ENCODE measurements at places on chromosomes 12 and 14.

GRCh38 chr12:48651681-48652080 is 30.4 kb downstream of the KANSL2 start:
- DNase-seq, result no peak

- peak; percentile 71 for DNase-seq
Observed at GRCh38 chr14:68788996-68789820, 3.7 kb downstream of the ZFP36L1 start.

DNA sequence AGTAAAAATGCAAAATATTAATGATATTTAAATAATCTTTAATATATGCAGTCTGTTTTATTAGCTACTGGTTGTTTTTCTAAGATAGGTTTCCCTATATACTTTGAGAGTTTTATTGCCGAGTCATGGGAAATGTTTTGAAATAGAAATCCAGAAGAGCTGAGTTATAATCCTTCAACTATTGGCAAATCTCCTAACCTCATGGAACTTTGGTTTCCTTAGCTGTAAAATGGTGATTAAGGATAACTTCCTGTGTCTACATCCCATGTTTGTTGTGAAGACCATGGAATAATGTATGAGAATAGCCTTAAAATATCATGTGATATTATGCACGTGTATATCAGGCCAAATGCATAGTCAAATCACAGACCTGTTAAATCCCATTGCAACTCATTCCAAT is 51.0 kb downstream of the UNC79 start:
- peak; percentile 7 for DNase-seq

DNA sequence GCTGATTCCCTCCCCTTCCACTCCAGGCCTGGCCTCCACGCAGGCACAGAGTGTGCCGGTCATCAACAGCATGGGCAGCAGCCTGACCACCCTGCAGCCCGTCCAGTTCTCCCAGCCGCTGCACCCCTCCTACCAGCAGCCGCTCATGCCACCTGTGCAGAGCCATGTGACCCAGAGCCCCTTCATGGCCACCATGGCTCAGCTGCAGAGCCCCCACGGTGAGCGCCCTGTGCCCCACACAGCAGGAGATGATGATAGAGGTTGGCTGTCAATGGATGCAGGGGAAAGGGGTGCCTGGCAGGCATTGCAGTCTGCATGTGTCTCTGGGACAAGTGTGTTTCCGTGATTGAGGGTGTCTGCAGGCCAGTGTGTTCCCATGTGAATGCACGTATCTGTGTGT is 18.8 kb downstream of the C12orf43 start:
- no peak for DNase-seq

DNA sequence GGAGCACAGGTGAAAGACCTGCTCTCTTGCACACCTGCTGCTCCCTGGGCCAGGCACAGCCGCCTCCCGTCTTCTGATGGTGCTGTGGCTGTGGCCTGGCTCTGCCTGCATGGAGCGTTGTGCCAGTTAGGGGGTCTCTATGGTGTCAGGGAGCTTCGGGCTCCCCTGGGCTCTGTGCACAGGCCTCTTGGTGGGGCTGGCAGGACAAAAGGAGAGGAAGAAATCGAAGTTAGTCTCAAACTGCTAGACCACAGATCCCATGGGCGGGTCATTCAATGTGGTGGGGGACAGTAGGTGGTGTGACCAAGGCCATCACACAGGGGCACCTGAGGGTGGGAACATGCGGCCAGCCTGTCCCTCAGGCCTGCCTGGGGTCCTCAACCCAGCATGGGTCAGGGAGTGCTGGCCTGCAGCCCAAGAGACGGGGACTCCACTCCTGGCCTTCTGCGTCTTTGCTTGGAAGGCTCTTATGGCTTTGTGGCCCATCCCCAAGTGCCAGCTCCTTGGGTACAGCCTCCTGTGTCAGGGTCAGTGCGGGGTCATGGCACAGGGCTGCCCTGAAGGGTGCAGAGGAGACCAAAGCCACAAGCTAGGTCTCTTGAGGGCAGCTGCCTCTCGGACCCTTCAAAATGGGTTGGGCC is 84.1 kb downstream of the KIF26A start:
- no peak for DNase-seq

GRCh38 chr12:124766727-124767065 is 97.0 kb downstream of the SCARB1 start:
- no peak for DNase-seq

- DNase-seq, result no peak
Observed at GRCh38 chr14:22845821-22846625, 9.6 kb downstream of the MMP14 start.

DNA sequence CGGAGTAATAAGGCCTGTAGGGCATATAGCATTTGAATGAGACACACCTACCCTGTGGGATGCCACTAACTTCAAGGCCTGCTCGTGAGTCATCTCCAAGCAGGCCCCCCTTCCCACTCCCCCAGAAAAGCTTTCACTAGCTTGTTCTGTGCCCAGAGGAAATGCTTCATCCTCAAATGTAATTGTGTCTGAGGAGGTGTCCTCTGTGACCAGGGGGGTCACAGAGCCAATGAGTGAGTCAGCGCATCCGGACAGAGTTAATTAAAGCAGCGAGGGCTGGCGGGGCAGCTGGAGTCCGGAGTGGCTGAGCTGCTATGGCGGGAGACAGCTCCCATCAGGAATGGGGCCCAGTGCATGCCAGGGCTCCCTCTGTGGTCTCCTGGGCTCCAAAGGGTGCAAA is 27.0 kb upstream of the ESRRB start:
- peak; percentile 51 for DNase-seq

- DNase-seq, result no peak
Observed at GRCh38 chr12:114684870-114685273, 897 bp upstream of the TBX3 start.

GRCh38 chr14:64117671-64118402 is 176.3 kb downstream of the ESR2 start:
- peak; percentile 52 for DNase-seq

GRCh38 chr12:46982629-46983392 is 96.6 kb upstream of the PCED1B start:
- no peak for DNase-seq

GRCh38 chr12:25213338-25213737 is 18.3 kb downstream of the ETFRF1 start:
- DNase-seq, result no peak

- DNase-seq, result peak; percentile 41
Observed at GRCh38 chr14:44914849-44915248, 46.9 kb downstream of the KLHL28 start.

GRCh38 chr12:30396576-30396975 is 299.1 kb downstream of the IPO8 start:
- no peak for DNase-seq

Measured in iris pigment epithelial cell (primary cell).